ENCODE measurements at places on chromosomes 5 and 9. TPM values are rescaled to one million over a fixed set of nuclear protein-coding genes. Genes with fewer than 3 reads are reported as not detected.

FAM153A gene
- 10.9 TPM for total RNA-seq

NEUROG1 gene
- not detected for total RNA-seq

STKLD1 gene
- total RNA-seq, result 0.81 TPM

ZDHHC11B gene
- 9.3 TPM for total RNA-seq

SLC24A2 gene
- not detected for total RNA-seq

SPATA31A3 gene
- not detected for total RNA-seq

IL33 gene
- not detected for total RNA-seq

RNF183 gene
- total RNA-seq, result not detected

GGTA1 gene
- 7.7 TPM for total RNA-seq

SUSD3 gene
- 62.3 TPM for total RNA-seq

GOLGA1 gene
- 28.6 TPM for total RNA-seq

CATSPER3 gene
- 0.50 TPM for total RNA-seq

NEK6 gene
- 12.7 TPM for total RNA-seq

HRCT1 gene
- total RNA-seq, result not detected

DNA sequence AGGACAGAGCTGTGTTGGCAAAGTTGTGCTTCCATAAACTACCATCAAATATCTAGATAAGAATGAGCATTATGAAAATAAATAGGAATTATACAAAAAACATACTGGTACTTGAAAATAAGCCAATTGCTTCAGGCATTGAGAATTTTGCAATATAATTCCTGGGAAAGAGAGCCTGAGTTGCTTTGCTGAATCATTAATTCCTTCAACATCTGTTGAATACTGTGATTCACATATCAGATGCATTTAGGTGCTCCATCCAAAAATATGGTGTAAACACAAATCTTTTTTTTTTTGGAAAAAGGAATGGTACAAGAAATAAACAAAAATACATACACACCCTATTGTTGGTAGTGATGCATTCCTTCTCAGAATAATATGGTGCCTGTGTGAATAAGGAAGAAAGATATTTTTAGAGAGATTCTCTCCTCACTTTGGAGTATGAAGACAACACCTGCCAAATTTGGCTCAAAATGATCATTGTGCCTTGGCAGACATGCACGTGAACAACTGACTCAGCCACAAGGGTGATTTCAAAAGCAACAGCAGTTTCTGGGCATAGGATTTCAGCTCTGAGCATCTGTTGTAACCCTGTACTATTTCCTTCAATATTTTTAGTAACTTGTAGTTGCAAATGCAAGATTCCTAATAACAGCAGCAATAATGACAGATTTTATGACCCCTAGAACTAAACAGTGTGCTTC, 96.7 kb downstream of the CAVIN4 start:
- no peak for DNase-seq

DNA sequence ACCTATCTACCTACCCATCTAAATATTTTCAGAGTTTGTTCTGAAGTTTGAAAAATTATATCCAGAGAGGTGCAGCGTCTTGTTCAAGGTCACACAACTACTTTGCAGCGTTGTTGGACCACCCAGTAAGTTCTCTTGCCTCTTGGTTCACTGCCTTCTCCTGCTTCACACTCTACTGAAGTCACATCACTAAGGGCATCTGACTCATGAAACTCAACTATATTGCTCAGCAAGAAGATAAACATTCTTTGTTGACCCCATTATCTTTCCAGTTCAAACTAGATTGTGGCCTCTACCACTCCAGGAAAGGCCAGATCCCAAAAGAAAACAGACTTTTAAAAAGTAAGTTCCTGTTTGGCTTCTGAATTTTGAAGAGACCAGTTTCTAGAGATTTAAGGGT, 326.9 kb downstream of the SLIT3 start:
- no peak for DNase-seq

DNA sequence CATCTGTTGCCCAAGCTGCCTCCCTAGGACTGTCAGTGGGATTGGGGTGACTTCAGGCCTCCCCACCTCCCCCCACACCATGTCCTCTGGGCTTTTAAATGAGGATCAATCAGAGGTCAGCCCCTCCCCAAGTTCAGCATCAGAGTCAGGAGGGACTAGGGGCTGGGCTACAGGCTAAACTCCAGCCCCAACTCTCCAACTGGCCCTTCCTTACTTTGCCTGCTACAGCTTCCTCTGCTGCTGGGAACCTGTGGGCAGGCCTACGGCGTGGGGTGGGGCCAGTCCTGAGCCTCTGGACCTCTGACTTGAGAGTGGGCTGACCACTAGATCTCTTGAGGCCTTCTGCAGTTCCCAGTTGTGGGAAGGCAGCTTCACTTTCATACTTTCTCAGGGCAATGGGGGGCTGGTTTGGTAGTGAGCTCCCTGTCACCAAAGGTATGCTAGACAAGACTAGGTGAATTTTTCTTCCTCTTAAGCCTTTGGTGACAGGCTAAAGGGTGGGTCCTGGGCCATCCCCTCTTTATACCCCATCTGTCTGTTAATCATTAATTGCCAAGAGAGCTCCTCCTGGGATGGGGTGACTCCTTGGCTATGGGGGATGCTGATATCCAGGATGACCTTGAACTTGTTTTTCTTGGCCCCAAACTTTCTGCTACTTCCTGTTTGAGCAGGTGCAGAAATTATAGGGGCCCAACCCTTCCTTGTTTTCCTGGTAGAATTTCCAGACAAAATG, 10.8 kb upstream of the DAB2IP start:
- no peak for DNase-seq

- DNase-seq, result no peak
Observed at GRCh38 chr5:107514305-107514704, 156.4 kb downstream of the EFNA5 start.

DNA sequence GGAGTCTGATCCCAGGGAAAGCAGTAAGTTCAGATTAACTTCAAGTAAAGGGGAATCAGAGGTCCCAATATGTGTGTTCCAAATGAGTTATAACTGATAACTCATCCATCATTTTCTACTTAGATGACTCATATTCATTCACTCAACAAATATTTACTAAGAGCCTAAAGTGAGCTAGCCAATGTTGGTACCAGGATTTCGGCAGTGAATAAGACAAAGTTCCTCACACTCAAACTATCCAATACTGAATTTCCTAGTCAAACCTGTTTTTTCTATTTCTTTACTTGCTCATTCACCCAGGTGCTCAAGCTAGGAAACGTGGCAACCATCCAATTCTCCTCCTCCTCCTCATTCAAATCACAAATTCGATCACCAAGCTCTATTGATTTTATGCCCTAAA, 25.8 kb downstream of the FBXW2 start:
- no peak for DNase-seq

DNA sequence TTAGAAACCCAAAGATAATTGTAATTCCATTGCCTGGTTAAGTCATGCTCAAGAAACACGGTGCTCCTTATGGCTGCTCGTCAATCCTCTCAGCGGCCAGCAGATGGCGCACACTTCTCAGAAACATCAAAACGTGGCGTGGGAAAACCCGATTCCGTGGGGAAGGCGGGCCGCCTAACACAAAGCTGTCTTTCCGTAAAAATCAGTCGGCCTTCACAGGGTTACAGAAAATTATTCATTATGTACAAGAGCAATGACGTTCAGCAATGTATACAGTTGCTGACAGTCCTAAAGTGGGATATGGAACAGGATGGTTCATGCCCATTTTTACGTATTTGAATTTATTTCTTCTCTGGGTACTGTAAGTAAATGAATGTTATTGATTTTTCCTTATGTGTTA, 83.5 kb downstream of the PDE4D start:
- peak; percentile 40 for DNase-seq

GRCh38 chr5:164799391-164799790, 1294.0 kb downstream of the MAT2B start:
- DNase-seq, result no peak

DNA sequence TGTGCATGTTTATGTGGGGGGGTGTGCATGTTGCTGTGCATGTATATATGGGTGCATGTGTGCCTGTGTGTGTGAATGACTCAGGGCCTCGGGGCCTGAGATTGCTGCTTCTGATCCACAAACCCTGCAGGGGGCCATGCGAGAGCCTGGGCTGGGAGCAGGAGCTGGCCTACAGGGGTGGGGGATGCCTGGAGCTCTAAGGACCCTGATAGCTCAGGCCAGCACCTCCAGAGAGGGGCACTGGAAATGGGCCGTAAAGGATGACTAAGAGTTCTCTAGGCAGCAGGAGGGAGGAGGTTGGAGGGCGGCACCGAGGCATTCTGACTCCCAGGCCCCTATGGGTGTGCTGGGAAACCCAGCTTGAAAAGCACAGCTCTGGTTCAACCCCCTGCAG, 6.9 kb upstream of the UBAC1 start:
- DNase-seq, result no peak

DNA sequence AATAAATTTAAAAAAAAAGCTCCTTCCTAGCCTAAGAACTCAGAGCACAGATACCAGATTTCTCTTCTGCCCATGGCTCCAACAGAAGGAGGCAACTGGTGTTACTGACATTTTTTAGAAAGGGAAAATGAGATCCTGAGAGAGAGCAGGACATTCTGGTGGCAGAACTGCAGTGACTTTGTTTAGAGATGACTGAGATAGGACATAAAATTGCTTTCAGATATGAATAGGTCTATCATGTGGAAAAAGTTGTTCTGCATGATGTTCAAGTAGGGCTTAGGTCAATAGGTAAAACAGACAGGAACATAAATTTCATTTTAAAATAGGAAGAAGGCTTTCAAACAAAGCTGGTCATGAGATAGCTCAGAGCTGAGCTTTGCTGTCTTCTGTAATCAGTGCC, 49.6 kb downstream of the NIPAL4 start:
- no peak for DNase-seq

DNA sequence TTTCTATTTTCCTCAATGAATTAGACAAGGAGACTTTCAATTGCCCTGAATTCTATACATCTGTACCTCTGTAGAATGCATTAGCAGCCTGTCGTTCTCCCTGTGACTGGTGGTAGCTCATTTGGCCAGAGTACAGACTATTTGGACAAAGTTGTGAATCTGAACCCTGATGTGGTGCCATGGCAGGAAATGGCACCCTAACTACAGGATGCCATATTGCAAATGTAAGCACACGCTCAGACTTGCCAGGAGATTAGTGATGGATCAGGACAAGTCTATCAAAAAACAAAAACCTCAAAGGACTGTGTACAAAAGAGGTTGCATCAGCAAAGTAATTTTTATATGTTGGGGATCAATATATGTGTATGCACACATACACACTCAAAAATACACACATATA, 58.3 kb downstream of the SVEP1 start:
- DNase-seq, result no peak

GRCh38 chr9:34869390-34869789, 88.7 kb upstream of the PHF24 start:
- DNase-seq, result no peak

DNA sequence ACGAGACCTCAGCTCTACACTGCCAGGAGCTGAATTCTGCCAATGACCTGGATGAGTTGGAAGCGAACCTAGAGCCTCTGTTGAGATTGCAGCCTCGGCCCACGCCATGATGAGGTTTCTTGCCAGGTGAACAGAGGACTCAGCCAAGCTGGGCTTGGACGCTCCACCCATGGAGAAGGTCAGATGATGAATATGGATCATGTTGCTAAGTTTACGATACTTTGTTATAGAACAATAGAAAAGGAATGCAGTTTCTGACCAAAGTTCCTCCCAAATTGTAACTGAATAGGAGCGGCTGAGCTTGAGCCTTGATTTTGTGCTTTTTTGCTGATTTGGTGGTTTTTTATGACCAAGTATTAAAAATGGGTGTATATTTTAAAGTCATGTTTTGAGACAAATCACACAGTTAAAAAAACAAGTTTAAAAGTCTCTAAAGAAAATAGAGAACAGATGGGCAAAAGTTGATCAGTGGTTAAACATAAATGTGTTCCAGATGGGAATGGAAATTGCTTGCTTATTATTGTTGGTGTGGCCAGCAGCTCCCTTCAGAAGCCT, 32.9 kb downstream of the ROPN1L start:
- no peak for DNase-seq

GRCh38 chr5:109619606-109620005, 70.1 kb upstream of the MAN2A1 start:
- DNase-seq, result no peak

DNA sequence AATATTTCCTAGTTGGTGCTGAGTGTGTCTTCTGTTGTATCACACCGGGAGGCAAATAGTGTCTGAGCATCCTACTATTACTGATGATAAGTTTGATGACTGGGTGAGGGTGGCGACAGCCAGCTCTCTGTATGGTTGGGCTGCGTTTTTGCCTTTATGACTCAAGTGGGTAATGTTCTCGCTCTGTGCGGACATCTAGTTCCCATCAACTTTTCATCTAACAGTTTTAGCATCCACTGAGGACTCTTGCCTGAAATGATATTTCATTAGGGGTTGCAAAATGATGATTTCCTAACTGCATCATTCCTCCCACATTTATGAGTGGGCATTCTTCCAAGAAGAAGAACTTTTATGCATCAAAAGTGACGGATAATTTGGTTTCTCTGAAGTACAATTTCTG, 26.5 kb downstream of the HMCN2 start:
- DNase-seq, result no peak

DNA sequence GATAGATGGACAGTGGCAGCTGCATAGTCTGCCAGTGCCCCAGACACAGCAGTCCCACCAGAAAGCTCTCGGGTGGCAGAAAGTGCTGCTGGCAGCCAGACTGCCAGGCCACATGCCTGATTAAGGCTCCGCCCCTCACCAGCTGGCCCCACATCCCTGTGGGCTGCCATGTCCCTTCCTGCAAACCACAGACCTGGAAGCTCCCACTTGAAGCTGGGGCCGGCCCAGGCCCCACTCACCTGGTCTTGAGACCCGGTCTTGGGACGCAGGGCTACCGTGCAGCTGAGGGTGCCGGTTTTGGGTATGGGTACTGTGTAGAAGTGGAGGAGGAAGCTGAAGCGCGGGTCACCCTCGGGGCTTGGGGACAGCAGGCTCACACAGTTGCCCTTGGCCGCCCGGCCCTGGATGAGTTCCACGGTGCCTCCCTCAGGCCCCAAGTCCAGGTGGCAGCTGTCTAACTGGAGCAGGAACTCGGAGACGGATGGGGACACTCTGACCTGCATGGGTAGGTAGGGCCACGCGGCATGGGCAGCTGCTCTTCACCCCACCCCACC, 15.3 kb downstream of the FPGS start:
- DNase-seq, result no peak

DNA sequence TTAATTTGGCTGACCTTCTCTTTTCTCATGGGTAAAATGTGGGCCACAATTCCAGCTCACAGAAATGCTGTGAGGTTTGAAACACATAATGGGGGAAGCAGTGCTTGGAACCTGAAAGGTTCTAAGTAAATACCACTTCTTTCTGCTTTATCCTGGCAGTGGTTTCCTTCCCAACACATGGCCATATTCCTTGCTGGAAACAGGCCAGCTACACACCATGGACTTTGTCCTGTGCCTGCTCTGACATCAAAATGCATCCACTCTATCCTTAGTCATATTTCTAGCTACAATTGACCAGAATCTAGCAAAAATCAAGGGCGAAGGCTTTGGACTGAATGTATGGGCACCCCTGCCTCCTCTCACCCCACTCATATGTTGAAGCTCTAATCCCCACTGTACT, 93.1 kb upstream of the TRPC7 start:
- DNase-seq, result no peak

GRCh38 chr5:120516805-120517204, 52.7 kb downstream of the PRR16 start:
- DNase-seq, result no peak
